ENCODE measurements at places on chromosomes 11 and 22. TPM values are rescaled to one million over a fixed set of nuclear protein-coding genes. Genes with fewer than 3 reads are reported as not detected.

MIOX gene
- 3.9 TPM for total RNA-seq

HIKESHI gene
- total RNA-seq = 172 TPM

OR10D3 gene
- not detected for total RNA-seq

NELL1 gene
- 0.25 TPM for total RNA-seq

TBX10 gene
- not detected for total RNA-seq

P2RX3 gene
- not detected for total RNA-seq

ARHGAP32 gene
- total RNA-seq = not detected

MRPL17 gene
- total RNA-seq = 67.3 TPM

MYEOV gene
- 0.22 TPM for total RNA-seq

PTPN5 gene
- total RNA-seq = not detected

F2 gene
- not detected for total RNA-seq
